ENCODE measurements at places on chromosomes 16 and 17.

GRCh38 chr17:72567774-72568173 is 447.0 kb downstream of the SOX9 start:
- DNase-seq = no peak

- DNase-seq = no peak
Observed at GRCh38 chr17:63983320-63983719, 10.6 kb upstream of the SCN4A start.

DNA sequence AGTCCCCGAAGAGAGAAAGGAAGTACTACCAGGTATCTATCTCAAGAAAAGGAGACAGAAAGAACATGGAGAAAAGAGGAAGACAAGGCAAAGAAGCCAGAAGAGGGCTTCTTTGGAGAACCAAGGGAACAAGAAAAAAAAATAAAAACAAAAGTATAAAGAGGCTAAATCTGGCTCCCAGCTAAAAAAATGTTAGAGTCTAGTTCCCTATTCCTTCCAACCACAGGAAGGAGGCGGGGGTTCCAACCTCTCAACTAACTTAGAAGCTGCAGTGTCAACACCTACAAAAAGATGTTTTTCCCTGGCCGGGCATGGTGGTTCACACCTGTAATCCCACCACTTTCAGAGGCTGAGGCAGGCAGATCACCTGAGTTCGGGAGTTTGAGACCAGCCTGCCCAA is 13.4 kb downstream of the UTP6 start:
- DNase-seq = no peak

GRCh38 chr17:30336369-30337171 is 2.7 kb upstream of the TMIGD1 start:
- DNase-seq = peak; percentile 57

DNA sequence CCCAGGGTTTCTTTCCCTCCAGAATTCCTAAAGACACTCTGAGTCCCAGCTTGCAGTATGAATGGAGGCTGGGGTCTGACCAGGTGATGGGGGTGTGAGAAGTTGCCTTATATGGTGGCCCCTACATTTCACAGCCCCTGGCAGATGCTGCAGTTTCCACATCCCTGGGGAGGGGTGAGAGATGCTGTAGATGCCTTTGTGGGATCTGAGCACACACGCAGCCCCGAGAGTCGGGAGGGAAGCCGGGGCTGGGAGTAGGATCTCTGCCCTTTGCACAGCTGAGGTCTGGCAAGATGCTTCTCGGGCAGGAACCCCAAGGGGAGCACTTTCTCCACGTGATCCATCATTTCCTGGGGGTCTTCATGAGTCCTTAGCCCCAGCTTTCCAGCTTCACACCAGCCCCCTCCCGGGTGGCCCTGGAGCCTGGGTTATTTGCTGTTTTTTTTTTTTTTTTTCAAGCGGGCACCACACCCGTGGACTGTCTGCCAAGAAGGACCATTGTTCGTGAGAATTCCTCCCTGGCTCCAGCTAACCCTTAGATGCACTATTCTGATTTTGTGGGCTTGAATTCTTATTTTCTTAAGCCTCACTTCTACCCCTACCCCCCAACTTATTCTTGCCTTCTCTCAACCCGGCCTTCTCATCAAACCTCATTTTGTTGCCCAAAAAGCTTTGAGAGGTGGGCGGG is 50.6 kb downstream of the NTN1 start:
- DNase-seq = no peak

DNA sequence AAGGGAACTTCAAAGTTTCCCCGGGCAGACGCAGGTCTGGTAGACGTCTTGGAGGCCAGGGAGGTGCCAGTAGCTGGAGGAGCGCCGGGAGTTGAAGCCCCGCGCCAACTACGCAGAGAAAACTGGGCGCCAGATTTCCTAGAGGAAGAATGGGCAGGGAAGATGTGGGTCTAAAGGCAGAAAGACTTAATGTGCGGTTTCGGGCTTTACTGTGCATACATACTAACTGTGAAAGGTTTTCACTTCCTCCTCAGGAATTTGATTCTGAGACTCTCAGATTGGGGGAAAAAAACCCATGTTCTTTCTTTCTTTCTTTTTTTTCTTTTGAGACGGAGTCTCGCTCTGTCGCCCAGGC is 331 bp upstream of the ZNF287 start:
- DNase-seq = no peak

GRCh38 chr17:60169921-60170817 is 20.4 kb downstream of the CA4 start:
- no peak for DNase-seq

DNA sequence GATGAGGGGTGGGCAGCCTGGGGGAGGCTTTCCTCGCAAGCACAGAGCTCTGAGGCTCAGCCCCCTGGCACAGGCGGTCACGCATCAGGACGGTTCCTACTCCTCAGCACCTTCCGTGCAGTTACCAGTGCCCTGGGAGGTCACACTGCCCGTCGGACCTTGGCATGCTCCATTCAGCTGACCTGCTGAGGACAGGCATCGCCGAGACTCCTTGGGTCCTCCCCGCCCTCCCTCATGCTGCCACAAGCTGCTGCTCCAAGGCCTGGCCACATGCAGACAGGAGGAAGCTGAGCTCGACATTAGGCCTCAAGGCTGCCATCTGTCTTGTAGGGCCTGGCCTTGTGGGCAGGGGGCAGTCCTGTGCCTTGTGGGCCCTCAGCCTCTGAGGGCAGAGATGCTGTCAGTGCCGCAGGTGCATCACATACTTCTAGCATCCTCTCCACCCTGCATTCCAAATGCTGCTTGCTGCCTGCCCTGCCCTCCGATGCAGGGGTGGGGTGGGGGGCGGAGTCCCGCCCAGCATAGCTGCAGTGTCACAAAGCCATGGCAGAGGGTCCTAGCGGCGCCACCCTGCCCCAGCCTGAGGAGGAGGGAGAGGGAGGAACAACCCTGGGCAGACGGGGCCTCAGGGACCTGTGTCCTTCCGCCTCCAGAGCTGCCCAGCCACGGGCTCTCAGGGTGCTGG is 9.3 kb downstream of the C16orf90 start:
- DNase-seq = no peak

All from SK-N-MC (cell line).